ENCODE measurements at places on chromosomes 4 and X.

DNA sequence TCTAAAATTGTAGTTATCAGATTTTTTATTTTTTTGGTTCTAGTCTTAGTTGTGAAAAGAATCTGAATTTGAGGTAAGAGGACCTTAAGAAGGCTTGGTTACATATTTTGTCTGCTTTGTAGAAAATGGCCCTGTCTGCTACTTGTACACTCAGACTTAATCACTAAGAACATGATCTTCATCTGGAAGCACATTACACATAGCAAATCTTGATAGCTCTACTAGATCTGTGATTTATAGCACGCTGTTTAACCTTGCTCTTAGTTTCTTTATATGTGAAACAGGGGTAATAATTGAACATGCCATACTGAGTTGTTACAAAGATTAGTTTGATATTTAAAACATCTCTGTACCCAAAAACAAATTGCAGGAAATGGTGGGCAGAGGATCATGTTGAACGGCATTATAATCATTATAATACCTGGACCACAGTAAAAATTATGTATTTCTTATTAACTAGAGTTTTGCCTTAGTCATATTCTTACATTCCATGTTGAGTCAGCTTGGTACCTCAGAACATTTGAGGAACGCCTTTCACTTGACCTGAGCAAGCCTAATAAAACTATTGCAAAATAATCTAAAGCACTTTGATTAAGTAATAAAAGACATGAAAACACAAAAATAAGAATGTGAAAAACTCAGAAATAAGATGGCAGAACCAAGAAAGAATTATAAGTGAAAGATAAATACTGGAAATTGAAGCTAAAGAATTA lies 738.0 kb upstream of the AADAT start:
- no peak for DNase-seq

DNA sequence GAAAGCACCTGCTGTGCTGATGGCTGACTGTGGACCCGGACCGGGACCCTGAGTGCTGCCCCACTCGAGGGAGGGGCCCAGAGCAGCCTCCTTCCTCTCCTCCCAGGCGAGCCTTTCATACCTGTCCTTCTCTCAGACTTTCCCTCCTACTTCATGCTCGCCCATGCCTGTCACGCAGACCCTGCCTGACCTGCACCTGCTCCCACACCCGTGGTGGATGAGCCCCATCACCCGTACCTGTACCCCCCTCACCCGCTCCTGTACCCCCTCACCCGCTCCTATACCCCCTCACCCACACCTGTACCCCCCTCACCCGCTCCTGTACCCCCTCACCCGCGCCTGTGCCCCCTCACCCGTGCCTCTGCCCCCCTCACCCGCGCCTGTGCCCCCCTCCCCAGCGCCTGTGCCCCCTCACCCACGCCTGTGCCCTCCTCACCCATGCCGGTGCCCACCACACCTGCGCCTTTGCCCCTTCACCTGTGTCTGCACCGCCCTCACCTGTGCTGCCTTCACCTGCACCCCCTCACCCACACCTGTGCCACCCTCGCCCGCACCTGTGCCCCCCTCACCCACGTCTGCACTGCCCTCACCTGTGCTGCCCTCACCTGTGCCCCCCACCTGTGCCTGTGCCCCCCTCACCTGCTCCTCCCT lies 5.8 kb downstream of the MAEA start:
- no peak for DNase-seq

DNA sequence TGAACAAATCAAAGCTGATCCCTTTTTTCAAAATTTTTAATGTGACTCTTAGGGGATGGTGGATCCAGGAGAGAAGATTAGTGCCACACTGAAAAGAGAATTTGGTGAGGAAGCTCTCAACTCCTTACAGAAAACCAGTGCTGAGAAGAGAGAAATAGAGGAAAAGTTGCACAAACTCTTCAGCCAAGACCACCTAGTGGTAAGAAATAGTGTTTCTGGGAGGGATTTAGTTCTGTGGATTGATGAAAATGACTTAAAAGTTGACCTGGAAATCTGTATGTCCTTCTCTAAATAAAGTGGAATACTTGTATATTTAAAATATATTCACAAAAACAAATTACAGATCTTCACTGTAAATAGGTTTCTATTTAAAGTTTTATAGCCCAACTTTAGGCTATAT lies 29.2 kb downstream of the NUDT9 start:
- no peak for DNase-seq

DNA sequence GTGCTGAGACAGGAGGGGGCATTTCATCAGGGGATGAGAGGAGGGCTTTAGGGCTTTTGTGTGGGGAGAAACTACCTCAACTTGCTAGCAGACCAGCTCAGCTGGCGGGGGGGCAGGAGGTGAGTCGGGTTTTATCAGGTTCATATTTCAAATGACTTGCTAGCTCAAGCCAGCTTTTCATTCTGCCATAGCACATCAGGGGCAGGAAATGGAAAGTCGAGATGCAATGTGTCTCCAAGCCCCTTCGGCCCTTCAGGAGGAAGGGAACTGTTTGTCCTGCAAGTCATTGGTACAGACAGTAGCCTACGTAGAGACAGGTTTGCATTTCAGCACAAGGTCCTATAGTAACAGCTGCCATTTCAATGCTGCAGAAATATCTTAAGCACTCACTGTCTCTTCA lies 194.1 kb downstream of the PTTG2 start:
- DNase-seq = no peak

GRCh38 chrX:38175139-38175538 lies 45.5 kb downstream of the SRPX start:
- no peak for DNase-seq

DNA sequence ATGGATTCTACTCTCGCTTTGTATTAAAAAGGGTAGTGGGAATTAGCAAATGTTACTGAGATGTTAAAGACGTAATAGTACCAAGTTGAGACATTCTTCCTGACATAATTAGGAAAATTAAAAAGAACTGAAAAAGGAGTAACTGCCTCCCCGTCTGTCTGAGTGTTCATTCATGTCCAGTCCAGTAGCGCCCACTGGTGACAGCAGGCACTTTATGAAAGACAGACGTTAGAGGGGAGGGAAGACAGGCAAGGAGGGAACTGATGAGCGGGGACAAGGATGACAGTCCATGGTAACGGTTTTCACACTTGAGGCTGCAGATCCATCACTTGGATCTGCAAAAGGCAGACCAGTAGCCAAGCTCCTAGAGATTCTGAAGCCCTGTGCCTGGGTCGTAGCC lies 326.7 kb downstream of the STK32B start:
- DNase-seq = no peak

GRCh38 chr4:75741027-75741426 lies 16.6 kb downstream of the USO1 start:
- DNase-seq = no peak
